ENCODE measurements at places on chromosomes 6 and 20.

DNA sequence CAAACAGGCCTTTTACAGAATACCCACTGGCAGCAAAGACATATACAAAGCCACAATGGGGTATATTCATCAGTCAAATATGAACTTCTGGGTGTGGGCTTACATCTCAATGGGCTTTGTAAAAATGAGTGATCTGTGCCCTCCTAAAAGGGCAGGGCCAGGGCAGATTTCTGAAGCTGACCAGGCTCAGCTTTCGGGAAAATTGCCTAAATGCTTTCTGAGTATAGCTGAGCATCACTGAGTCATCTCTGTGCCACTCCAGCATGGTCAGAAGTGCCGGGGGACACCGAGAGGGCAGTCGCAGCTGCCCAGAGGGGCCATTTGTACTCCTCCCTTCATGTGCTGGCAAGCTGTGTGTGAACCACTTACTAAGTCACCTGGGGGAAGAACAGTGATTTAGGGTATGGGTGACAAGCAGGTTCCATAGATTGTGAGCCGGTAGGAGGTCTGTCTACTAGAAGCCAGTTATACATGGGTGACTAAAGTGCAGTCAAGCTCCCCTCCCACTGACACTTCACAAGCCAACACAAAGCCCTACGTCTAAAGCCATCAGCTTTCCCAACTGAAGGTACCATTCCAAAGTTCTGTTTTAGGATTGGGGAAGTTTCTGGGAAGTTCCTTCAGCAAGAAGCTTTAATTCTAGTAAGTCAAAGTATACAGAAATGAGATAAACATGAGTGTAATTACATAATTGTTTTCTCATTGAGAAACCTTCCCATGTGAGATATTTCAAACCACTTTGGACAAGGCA is 147.6 kb upstream of the TAB2 start:
- no peak for DNase-seq

- no peak for DNase-seq
Observed at GRCh38 chr6:5457983-5458683, 196.8 kb downstream of the FARS2 start.

- peak; percentile 92 for DNase-seq
Observed at GRCh38 chr6:158868890-158869825, 50.0 kb upstream of the EZR start.

GRCh38 chr6:36615018-36615761 is 21.0 kb downstream of the SRSF3 start:
- DNase-seq: no peak

- no peak for DNase-seq
Observed at GRCh38 chr6:158356586-158357546, 44.6 kb downstream of the TULP4 start.

GRCh38 chr6:148457137-148457842 is 114.7 kb downstream of the SASH1 start:
- no peak for DNase-seq

DNA sequence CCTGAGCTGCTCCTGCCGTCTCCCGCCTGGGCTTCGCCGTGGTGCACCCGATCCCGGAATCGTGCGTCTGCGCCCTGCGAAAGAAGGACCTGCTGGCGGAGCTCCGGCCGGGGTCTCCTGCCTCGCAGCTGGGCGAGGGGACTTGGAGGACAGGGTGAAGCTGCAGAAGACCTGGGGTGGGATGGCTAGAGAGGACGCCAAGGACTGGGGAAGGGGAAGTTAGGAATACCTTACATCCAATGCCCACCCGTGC is 150.2 kb downstream of the PRL start:
- DNase-seq: no peak

GRCh38 chr6:113375950-113376846 is 480.9 kb upstream of the MARCKS start:
- DNase-seq: no peak

DNA sequence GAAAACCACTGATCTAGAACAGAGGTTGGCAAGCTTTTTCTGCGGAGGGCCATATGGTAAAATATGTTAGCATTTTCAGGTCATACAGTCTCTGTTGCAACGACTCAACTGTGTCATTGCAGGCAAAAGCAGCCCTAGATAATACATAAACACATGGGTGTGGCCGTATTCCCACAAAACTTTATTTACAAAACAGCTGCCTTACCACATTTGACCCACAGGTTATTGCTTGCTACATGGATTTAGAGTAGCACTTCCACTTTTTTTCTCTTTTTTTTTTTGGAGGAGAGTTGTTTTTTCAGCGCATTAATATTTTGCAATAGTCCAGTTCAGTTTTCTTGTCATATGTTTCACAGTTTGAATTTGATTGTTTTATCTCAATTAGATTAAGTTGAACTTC is 2.5 kb upstream of the IGF2R start:
- no peak for DNase-seq

GRCh38 chr6:129360682-129360955 is 349.4 kb downstream of the ARHGAP18 start:
- DNase-seq: no peak

- DNase-seq: no peak
Observed at GRCh38 chr20:48047447-48047846, 262.2 kb upstream of the SULF2 start.

GRCh38 chr6:11974089-11974488 is 38.0 kb upstream of the HIVEP1 start:
- DNase-seq: no peak

DNA sequence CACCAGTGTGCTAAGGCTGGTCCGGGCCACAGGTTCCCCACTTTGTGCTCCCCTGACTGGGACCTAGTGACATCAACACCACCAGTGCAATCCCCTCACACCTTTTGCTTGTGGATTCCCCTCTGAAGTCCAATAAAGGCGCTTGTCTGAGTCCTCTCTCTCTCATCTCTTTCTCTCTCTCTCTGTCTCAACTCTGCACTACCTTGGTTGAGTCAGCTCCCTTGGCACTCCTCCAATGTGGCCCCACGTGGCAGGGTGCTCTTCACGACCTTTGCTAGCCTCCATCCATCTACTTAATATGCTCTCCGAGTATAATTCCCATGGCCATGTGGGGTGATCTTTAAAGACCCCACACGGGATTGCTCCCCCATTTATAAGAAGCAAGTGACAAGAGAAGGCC is 385.0 kb downstream of the CD83 start:
- no peak for DNase-seq

DNA sequence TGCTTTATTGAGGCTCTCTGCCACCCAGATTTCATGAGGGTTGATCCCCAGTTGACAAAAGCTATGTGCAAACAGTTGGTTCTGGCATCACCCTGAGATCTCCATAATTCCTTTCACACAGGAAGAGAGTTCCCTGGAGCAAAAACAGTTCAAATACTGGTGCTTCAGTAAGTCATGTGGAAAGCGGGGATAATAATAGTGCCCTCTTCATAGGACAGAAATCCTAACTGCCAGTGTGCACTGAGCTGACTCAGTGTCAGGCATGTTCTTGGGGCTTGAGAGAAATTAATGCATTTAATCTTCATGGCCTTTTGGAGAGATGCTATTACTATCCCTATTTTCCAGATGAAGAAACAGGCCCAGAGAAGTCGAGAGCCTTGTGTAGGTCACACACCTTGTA is 7.9 kb upstream of the SLC52A3 start:
- DNase-seq: no peak

GRCh38 chr6:113599444-113599843 is 257.7 kb upstream of the MARCKS start:
- DNase-seq: no peak

DNA sequence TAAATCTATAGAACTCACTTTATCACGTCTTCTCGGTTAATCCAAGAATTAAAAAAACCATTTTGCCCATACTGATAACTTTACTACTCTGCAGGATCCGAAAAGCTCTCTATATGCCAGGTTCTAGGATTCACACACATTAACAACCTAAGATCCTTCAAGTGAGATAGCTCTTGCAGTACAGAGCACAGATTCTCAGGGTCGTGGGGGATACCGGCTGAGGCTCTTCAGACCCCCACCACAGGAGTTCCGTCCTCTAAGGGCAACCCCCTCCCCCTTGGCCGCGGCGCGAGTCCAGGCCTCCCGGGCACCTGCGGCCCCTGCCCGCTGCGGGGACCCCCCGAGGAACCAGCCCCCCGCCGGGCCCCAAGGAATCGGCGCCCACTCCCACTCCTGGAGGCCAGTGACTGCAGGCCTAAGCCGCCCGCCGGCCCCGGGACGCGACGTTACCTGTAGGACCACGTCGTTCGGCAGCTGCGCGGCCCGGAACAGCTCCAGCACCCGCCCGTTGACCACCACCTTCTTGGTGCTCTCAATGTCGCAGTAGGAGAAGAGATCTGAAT is 892 bp downstream of the REPS1 start:
- no peak for DNase-seq

GRCh38 chr20:17856024-17856564 is 112.5 kb downstream of the SNX5 start:
- DNase-seq: no peak

DNA sequence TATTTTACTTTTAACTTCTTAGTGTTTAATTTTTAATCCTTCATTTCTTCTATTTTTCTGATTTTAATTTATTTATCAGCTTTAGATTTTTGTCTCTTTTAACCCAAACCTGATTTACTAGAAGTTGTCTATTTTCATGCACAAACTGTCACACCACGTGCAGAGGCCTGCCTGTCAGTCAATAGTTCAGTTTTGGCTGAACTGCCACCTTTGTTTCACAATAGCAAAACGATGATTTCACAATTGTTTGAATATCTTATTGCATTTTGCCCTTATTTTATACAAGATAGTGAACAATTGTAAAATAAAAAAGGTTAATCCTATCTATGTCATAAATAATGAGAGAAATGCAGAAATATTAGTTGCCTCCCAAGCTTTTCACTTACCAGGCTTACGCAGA is 24.0 kb upstream of the PPP1R3G start:
- no peak for DNase-seq

DNA sequence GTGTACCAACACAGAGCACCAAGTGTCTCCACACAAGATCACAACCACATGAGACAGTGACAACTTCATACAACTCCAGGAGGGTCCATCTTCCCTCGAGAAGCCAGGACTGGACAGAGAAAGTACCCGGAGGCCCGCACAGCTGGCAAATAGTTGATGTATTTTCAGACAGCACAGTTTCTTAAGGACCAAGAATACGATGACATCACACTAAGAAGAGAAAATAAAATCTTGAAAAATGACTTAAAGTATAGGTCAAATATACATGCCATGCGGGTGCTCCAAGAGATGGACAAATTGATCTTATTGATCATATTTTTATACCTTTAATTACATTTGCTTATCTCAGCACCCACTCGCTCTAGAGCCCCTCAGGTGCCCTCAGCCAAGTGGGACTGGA is 145.5 kb downstream of the RNASET2 start:
- no peak for DNase-seq

DNA sequence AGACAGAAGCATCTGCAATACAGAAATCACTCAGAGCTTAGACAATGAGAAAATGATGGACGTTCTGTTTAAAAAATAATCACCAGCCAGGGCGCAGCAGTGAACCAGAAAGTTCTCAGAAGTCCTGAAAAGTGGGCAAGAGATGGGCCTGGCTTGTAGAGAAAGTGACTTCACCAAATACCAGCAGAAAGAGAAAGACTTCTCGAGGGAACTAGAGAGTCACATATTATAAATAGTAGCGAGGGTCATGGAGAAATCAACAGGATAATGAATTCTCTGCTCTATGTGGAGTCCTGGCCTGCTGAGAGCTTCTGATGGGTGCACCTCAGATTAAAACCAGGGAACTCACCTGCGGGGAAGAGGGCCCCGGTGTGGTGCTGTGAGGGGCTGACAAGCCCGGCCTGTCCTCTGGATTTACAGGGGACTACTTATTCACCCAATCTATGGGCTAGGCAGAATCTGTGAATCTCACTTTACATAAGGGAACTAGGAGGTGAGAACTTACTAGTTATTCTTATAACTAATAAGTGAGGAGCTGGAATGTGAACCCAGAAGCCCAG is 5.6 kb upstream of the RAMACL start:
- no peak for DNase-seq

DNA sequence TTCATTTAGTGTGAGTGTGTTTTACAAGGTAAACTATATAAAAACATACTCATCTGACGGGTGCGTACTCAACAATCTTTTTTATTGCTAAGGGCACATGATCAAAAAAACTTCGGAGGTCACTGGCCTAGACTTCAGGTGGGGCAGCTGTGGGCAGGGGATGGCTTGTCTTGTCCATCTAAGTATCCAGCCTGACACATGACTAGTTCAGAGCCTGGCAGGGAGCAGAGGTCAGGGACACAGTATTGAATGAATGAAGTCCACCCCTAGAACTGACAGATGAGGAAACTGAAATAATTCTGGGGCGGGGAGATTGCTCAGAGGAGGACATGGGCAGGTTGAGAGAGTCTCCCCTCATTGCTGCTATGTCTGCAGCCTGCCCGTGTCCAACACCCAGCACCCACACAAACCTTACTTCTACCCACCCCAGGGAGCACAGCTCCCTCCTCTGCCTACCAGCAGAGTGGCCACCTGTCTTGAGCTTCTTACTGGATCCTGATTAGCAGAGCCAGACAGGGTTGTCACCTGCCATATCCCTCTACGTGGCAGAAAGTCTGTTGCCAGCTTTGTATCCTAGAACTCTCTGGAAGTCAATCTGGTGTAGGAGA is 48.9 kb downstream of the MRPL14 start:
- DNase-seq: no peak

GRCh38 chr6:10205120-10205519 is 209.8 kb downstream of the TFAP2A start:
- DNase-seq: no peak

GRCh38 chr20:44064501-44065400 is 122.2 kb downstream of the JPH2 start:
- DNase-seq: no peak

GRCh38 chr6:75345413-75345812 is 60.8 kb upstream of the TMEM30A start:
- DNase-seq: no peak

DNA sequence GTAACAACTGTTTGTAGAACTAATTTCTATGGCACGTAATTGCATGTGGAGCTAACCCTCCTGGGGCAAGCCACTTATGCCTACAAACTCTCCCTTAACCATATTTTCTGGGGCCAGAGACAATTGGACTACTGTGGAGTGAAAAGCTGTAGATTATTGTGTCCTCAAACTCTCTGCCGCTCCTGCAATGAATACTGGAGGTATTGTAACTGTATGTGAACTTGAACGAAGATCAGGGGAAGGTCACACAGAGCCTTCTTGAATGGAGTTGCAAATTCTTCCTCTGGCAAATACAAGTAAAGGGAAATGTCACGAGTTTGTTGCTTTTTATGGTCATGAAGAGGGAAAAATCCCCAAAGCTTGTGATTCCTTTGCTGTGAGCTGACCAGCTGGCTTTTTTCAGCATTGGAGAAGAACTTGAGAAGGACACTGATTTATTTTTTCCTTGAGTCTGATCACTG is 18.2 kb downstream of the AKAP12 start:
- DNase-seq: no peak

DNA sequence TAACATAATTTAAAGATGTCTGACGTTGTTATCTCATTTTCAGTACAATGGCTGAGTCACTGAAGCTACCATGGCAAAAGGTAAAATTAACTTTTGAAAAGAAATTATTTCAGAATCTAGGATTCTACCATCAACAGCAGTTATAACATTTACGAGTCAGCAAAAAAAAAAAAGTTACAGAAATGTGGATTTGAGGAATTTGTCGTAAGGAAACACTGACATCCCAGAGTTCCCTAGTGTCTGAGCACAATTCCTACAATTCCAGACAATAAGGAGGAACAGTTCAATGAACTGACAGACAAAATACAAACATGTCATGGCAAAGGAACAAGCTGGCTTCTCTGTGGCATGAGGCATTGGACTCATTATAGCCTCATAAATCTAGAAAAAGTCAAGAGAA is 19.1 kb downstream of the ABRACL start:
- DNase-seq: no peak
